H1 (cell line): ENCODE measurements at places on chromosomes 6 and 20. TPM values are rescaled to one million over a fixed set of nuclear protein-coding genes. Genes with fewer than 3 reads are reported as not detected.

DNA sequence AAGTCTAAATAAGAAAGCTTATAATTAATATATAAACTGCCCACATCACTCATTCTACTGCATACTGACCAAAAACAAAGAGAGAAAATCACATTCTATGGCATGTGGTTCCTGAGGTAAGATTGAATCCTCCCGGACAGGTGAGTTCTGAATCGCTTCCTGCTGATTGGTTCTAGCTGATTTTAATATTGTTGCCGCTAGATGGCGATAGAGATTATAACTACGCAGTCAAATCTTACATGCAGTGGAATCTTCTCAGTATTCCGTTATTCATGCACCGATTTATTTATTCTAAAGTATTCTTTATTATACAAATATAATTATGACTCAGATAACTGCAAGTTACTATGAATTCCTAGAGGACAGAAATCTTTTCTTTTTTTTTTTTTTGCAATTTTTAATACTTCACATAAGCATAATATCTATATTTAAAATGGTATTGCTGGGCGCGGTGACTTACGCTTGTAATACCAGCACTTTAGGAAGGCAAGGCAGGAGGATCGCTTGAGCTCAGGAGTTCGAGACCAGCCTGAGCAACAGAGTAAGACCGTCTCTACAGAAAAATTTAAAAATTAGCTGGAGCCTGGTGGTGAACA, 24.2 kb upstream of the TMX4 start:
- no peak for DNase-seq

DNA sequence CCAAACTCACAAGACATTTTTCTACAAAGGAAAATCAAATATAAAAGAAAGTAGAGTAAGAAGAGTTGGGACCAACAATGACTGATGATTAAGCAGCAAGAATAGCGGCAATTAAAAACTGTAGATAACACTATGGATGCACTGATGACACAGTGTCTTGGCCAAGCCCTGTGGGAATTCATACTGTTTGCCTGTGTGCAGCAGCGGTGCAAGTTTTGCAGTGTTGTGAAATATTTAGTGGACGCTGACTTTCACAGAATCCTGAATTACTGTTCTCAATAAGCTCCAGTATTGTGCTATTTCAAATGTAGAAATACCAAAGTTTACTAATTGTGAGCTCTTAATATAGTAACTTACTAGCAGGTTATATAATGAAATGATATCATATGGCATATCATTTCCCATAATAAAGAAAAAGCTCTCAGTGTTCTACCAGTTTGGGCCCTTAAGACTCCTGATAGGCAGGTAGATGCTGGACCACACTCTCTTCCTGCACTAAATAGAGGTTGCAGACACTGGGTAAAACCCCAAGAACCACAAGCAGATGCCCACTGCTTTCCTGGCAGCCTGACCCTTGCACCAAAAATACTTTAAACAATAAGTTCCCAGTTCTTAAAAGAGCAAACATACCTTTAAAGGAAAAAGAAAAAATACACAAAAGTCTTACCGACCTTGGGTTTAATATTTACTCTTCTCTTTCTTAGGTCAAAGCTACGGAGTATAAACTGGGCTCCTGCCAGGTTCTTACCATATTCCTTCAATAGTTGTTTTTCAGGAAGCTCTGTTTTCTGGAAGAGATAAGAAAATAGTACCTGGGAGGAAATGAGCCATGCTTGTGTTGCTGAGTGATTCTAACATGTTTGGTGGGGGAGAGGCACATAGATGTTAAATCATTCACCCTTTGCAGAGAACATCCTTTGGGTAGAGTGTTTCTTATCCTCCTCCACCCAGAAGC, 41.6 kb downstream of the ANKEF1 start:
- DNase-seq = no peak

- DNase-seq = no peak
Observed at GRCh38 chr20:5197270-5197827, 70.5 kb downstream of the CDS2 start.

DNA sequence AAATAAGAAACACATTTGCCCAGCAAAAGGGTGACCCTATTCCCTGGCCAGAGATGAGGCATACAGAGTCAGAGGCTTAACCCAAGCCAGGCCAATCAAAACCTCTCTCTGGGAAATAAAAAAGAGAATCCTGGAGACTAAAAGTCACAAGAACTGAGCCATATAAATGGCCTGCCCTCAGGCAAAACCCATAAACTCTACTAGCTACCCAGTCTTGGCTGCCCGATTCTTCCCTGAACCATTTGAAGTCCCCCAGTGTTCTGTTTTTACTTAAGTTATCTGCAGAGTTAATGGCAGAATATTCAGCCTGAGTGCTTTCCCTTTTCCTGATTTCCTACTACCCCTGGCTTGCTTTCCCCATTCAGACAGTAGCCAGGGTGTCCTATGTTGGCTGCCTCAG, 13.9 kb downstream of the KCNK15 start:
- no peak for DNase-seq

DNA sequence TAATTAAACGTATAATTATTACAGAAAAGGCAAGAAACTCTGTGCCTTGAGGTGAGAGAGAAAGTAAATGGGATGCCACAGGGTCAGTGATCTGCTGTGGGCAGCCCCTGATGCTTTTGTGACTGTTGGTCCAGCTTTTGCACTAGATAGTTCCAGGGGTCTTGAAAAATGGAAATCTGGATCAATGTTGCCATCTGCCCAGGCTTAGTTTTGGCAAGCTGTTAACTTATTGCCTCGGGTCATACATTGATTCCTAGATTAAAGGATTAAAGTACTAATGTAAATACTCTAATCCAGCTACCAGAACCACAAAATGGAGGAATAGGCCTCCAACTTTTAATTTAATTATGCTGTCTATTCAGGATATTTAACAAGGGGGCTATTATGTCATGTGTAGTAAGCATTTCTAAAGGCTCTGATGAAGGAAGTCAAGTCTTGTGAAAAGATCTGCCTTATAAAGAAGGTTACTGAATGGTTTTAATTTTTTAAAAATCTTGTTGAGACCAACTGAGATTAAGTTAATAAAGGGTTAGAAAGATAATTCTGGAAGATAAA, 376.0 kb upstream of the HS3ST5 start:
- DNase-seq = no peak

DNA sequence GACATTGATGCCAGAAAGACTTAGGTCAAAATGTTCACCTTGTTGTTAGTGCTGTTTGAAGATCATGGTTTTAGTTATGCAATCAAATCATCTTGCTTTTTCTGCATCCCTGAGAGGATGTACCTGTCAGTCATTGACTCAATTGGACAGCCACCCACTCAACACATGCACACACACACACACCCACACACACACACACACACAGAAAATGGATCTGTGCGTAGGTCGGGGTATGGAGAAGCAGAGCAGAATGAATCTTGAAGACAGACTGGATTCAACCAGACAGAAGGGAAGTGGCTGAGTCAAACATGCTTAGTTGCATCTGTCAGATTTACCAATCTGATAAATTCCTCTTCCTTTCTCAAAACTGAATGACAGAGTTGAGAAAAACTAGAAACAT, 19.1 kb upstream of the ZSCAN23 start:
- no peak for DNase-seq

- DNase-seq = no peak
Observed at GRCh38 chr20:56798634-56799033, 169.5 kb downstream of the TFAP2C start.

GRCh38 chr6:157226761-157227160, 96.6 kb downstream of the TMEM242 start:
- peak; percentile 45 for DNase-seq

- no peak for DNase-seq
Observed at GRCh38 chr6:131258816-131259476, 123.7 kb downstream of the AKAP7 start.

DNA sequence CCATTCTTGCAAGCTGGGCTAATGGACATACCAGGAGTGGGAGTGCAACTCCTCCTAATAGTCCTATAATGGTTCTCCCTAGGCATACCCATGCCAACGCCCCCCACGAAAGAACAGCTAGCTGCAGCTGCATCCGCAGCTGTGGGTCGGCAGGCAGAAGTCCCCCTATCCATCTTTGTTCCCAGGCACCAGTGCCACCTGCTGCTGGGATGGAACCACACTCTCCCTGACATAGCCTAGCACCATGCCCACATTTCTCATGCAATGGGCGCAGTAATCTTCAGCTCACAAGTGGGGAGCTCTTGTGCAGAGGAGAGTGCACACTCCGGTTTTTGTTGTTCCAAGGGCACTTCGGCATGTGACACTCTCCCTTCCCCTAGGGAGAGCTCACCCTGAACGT, 567.8 kb downstream of the GRIK2 start:
- DNase-seq = no peak

- DNase-seq = no peak
Observed at GRCh38 chr6:138691595-138692057, 81.9 kb upstream of the CCDC28A start.

Gene STK38
- 18.5 and 19.8 TPM in 2 replicates for total RNA-seq

Gene TRPC4AP
- 72.7 and 73.1 TPM in 2 replicates for total RNA-seq

Gene BMP6
- 1.8 and 2.1 TPM in 2 replicates for total RNA-seq

Gene SLC22A1
- 0.45 and 0.98 TPM in 2 replicates for total RNA-seq

Gene PRIM2
- 46.8 and 50.0 TPM in 2 replicates for total RNA-seq

Gene EMILIN3
- 3.5 and 3.8 TPM in 2 replicates for total RNA-seq

Gene CRISP2
- total RNA-seq = not detected in 2 replicates
